Activated naive CD8-positive, alpha-beta T cell treated with anti-CD3 and anti-CD28 coated beads, Interleukin-2, amount 10 ng/mL, durations not matched to agents 7 days and 5 days (primary cell): ENCODE measurements at places on chromosomes 11 and 22. TPM values are rescaled to one million over a fixed set of nuclear protein-coding genes. Genes with fewer than 3 reads are reported as not detected.

The CARD16 gene
- 72.5 TPM for total RNA-seq

The GRAP2 gene
- 266 TPM for total RNA-seq

The TSPAN32 gene
- total RNA-seq: 49.5 TPM

The MMP7 gene
- total RNA-seq: not detected

The GUCY1A2 gene
- total RNA-seq: not detected

The USH1C gene
- not detected for total RNA-seq

The ARAP1 gene
- 129 TPM for total RNA-seq

The IGLL5 gene
- not detected for total RNA-seq

The RFPL3 gene
- not detected for total RNA-seq

The TRPC6 gene
- not detected for total RNA-seq

The CDC42BPG gene
- 3.5 TPM for total RNA-seq

The CARNS1 gene
- 5.5 TPM for total RNA-seq

The MMP12 gene
- total RNA-seq: not detected
